ENCODE measurements at places on chromosomes 1 and 21. TPM values are rescaled to one million over a fixed set of nuclear protein-coding genes. Genes with fewer than 3 reads are reported as not detected.

Gene ADAMTS1
- 60.6 TPM for total RNA-seq

Gene SELP
- total RNA-seq: 2.9 TPM

Gene LAD1
- 0.17 TPM for total RNA-seq

Gene TNFSF4
- 3.8 TPM for total RNA-seq

Gene NPPB
- not detected for total RNA-seq

DNA sequence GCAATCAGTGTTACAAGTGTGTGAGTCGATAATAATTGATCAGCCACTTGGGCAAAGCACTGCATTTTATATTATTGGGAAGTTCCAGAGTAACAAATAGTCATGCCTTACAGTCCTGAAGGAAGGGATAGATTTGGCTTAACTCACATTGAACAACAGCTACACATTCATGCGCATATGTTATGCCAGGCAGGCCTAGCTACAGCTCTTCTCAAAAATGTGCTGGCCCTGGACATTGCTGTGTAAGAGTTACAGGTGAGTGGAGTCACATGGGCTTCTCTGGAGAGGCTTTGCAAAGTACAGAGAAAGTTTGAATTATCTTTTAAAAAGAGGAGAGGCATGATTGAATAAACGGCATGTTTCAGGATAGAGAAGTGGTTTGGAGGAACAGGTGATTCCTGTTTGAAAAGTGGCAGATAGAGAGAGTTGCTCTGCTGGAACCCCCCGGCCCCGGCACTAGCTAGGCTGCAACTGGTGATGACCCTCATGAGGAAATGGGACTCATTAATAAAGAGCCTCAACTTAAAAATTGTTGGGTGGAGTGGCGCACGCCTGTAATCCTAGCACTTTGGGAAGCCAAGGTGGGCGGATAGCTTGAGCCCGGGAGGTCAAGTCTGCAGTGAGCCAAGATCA is 200.6 kb downstream of the CRB1 start:
- H3K4me1 ChIP-seq: peaks cover 14% of the 10 kb centered on the region
- H3K36me3 ChIP-seq: no peaks in the 10 kb centered on the region
- DNase-seq: no peak
- no peak overlapping the region for H3K27ac ChIP-seq
- no peak overlapping the region for H3K4me3 ChIP-seq

- H3K36me3 ChIP-seq: peaks cover 46% of the 10 kb centered on the region
- no peak overlapping the region for H3K4me3 ChIP-seq
- peaks cover 23% of the 10 kb centered on the region for H3K4me1 ChIP-seq
- no peak for DNase-seq
- H3K27me3 ChIP-seq: no peaks in the 10 kb centered on the region
Measured at GRCh38 chr21:33419538-33420123, 16.4 kb downstream of the IFNGR2 start.

- peaks cover 45% of the 10 kb centered on the region for H3K4me1 ChIP-seq
- no peak for DNase-seq
- H3K27ac ChIP-seq: peak overlapping the region; percentile 96
- H3K36me3 ChIP-seq: peaks cover 1% of the 10 kb centered on the region
Measured at GRCh38 chr1:151197863-151198253, 494 bp upstream of the PIP5K1A start.

DNA sequence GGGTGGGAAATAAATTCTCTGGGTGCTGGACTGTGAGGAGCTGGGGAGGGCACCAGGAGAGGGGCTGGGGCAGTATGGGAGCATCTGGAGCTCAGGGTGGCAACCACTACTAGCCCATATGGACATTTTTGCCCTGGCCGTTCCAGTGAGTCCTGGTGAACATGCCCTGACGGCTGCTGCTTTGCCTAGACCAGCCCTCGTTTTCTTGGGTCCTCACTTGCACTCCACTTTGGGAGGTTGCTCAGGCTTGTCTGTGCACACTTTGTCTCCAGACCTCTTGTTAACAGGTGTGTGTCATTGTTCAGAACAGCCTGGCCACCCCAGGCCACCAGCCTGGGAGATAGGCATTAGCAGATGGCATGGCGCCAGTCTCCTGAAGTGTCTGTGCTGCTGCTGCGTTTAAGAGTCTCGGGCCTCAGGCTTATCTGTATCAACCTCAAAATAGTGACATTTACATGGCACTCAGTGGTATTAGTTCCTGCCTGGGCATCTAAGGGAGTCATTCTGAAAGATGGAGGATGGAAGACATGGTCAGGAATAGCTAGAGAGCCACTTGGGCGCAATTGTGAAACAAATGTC is 190.5 kb downstream of the PTPRU start:
- no peaks in the 10 kb centered on the region for H3K27me3 ChIP-seq
- H3K27ac ChIP-seq: no peak overlapping the region
- H3K4me3 ChIP-seq: no peak overlapping the region
- no peaks in the 10 kb centered on the region for H3K4me1 ChIP-seq
- no peak for DNase-seq
- no peaks in the 10 kb centered on the region for H3K36me3 ChIP-seq

GRCh38 chr1:29682171-29682918 is 446.0 kb downstream of the PTPRU start:
- no peaks in the 10 kb centered on the region for H3K27me3 ChIP-seq
- peak; percentile 70 for DNase-seq
- no peak overlapping the region for H3K27ac ChIP-seq
- no peaks in the 10 kb centered on the region for H3K36me3 ChIP-seq
- H3K4me1 ChIP-seq: peaks cover 14% of the 10 kb centered on the region
- H3K4me3 ChIP-seq: no peak overlapping the region

DNA sequence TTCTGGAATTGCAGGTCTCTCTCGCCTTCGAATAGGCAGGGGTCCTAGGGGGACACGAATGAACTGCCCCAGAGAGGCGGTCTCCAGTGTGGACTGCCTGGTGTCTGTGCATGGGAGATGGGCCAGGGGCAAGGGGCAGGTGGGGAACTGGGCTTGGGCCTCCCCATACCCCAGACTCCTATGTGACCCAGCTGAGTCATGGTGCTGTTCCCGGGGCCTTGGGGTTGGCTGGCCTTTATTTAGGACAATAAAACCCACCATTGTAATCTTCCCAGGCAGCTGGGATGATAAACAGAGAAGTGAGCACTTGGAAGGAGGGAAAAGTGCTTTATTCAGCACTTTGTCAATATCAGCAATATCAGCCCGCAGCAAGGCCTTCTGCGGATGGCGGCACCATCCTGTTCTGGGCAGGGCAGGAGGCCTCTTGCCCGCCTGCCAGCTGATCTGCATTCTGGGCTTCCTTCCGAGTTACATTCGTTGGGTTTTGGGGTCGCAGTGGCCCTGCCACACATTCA is 209.0 kb upstream of the TMEM51 start:
- peaks cover 49% of the 10 kb centered on the region for H3K4me1 ChIP-seq
- DNase-seq: no peak
- H3K27me3 ChIP-seq: no peaks in the 10 kb centered on the region
- peak overlapping the region; percentile 90 for H3K27ac ChIP-seq
- H3K4me3 ChIP-seq: no peak overlapping the region
- H3K36me3 ChIP-seq: no peaks in the 10 kb centered on the region

DNA sequence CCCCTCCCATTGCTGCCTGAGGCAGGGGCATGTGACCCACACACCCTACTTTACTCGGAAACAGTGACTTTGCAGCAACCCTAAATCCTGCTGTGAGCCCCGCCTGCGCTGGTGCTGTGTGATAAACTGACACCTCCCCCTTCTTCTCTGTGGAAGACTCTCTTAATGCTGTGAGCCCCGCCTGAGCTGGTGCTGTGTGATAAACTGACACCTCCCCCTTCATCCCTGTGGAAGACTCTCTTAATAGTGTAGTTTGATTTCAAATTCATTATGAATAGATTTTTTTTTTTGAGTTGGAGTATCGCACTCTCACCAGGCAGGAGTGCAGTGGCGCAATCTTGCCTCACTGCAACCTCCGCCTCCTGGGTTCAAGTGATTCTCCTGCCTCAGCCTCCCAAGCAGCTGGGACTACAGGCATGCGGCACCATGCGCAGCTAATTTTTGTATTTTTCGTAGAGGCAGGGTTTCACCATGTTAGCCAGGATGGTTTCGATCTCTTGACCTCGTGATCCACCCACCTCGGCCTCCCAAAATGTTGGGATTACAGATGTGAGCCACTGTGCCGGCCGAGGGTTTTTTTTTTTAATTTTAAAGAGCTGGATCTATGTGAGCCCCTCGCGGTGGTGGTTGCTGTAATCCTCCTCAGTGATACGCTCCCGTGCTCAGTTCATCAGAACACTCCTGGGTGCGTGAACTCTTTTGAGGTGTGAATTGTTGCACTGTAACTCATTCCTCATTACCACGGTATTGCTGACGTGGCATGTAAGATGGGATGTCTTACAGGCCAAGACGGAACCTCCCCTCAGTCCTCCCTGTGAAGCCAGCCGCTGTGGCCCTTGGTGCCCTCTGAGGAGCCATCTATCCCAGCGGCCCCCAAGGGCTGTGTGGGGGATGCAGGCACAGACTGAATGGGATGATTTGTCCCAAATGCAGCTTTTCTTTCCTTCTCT is 60.3 kb downstream of the GALNT2 start:
- H3K4me1 ChIP-seq: peaks cover 13% of the 10 kb centered on the region
- H3K36me3 ChIP-seq: no peaks in the 10 kb centered on the region
- H3K27me3 ChIP-seq: no peaks in the 10 kb centered on the region
- H3K4me3 ChIP-seq: no peak overlapping the region
- no peak overlapping the region for H3K27ac ChIP-seq
- no peak for DNase-seq

DNA sequence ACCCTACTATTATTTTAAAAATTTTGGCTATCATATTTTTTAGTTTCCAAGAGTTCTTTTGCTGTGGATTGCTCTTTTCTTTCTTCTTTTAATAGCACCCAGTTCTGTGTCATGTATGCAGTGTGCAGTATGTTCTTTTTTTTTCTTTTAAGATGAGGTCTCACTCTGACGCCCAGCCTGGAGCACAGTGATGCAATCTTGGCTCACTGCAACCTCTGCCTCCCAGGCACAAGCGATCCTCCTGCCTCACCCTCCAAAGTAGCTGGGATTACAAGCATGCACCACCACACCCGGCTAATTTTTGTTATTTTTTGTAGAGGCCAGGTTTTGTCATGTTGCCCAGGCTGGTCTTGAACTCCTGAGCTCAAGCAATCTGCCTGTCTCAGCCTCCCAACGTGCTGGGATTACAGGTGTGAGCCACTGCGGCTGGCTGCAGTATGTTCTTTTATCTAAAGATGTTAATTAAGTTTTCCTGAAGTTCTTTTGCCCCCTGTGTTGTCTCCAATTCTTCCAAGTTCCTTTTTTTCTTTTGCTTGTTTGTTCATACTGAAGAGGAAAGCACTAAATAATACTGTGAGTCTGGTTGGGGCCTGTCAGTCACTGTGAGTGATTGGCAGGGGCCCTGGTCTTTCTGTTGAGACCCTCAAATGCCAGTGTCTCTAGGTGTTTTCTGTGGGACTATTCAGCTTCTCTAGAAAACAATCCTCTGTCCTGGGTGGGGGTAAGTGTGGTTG is 17.5 kb upstream of the TTC22 start:
- H3K4me3 ChIP-seq: no peak overlapping the region
- no peak overlapping the region for H3K27ac ChIP-seq
- H3K36me3 ChIP-seq: no peaks in the 10 kb centered on the region

- no peak overlapping the region for H3K27ac ChIP-seq
- no peaks in the 10 kb centered on the region for H3K27me3 ChIP-seq
- DNase-seq: no peak
- H3K4me1 ChIP-seq: no peaks in the 10 kb centered on the region
- no peak overlapping the region for H3K4me3 ChIP-seq
- no peaks in the 10 kb centered on the region for H3K36me3 ChIP-seq
Measured at GRCh38 chr1:199135901-199136300, 497.1 kb downstream of the PTPRC start.

- peaks cover 16% of the 10 kb centered on the region for H3K4me1 ChIP-seq
- no peak overlapping the region for H3K27ac ChIP-seq
- H3K27me3 ChIP-seq: no peaks in the 10 kb centered on the region
- H3K36me3 ChIP-seq: peaks cover 79% of the 10 kb centered on the region
Measured at GRCh38 chr1:43440358-43440757, 13.4 kb downstream of the HYI start.

DNA sequence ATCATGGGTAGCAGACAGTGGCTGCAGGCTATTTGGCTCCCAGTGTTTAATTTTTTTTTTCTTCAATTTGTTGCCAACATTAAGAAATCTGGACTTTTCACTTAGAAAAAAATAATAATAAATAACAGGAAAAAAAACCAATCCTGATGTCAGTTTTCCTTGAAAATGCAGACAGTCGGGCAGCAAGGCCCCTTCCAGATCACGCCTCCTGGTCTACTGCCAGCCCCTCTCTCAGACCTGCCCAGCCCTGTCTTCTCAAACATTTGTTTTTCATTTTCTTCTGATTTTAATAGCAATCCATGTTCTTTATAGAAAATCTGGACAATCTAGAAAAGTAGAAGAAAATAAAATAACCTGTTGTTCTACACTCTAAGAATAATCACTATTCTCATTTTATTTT is 15.5 kb downstream of the IFNGR2 start:
- no peak overlapping the region for H3K4me3 ChIP-seq
- H3K36me3 ChIP-seq: peaks cover 80% of the 10 kb centered on the region
- no peaks in the 10 kb centered on the region for H3K27me3 ChIP-seq
- H3K27ac ChIP-seq: peak overlapping the region; percentile 73
- peaks cover 15% of the 10 kb centered on the region for H3K4me1 ChIP-seq

DNA sequence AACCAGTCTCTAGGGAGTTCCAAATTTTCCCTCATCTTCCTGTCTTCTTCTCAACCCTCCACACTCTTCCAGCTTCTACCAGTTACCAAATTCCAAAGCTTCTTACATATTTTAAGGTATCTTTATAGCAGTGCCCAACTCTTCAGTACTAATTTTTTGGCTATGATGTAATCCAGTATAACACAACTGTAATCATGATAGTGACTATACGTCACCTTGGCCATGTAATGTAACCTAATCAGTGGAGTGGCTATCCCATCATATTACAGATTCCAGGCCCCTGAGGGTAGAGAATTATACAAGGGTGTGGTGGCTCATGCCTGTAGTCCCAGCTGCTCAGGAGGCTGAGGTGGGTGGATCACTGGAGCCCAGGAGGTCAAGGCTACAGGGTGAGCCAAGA is 143.2 kb downstream of the CLEC20A start:
- no peaks in the 10 kb centered on the region for H3K36me3 ChIP-seq
- no peak for DNase-seq
- H3K4me1 ChIP-seq: no peaks in the 10 kb centered on the region
- no peak overlapping the region for H3K27ac ChIP-seq

All from esophagus muscularis mucosa (tissue), 4 donors.